ENCODE measurements at places on chromosomes 7 and 10.

- DNase-seq: no peak
These were observed 46.2 kb downstream of the RGS10 start for GRCh38 chr10:119496273-119496672.

- DNase-seq: peak; percentile 38
These were observed 8.7 kb upstream of the ASB4 start for GRCh38 chr7:95476904-95477594.

DNA sequence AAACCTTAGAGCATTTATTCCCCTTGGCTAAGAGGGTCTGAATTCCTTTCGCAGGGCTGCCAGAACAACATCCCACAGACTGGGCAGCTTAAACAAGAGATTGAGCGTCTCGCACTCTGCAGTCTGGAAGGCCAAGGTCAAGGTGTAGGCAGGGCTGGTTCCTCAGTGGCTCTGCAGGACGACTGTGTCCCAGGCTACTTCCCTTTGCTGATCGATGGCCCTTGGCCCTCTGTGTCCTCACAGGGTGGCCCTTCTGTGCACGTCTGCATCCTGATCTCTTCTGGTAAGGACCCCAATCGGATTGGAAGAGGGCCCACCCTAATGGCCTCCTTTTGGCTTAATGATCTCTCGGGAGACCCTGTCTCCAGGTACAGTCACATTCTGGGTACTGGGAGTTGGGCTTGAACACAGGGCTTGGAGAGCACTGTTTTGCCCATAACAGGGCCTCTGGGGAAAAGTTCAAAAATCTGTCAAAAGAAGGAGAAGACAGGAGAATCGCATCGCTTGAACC, 35.1 kb upstream of the DNAJB6 start:
- no peak for DNase-seq

- no peak for DNase-seq
These were observed 1.3 kb upstream of the SORBS1 start for GRCh38 chr10:95562341-95562965.
